ENCODE measurements at places on chromosomes 16 and 17.

GRCh38 chr16:52436339-52437276 lies 110.3 kb downstream of the TOX3 start:
- no peak for DNase-seq

GRCh38 chr16:588639-588888 lies 1.3 kb upstream of the RAB40C start:
- DNase-seq = peak; percentile 35

DNA sequence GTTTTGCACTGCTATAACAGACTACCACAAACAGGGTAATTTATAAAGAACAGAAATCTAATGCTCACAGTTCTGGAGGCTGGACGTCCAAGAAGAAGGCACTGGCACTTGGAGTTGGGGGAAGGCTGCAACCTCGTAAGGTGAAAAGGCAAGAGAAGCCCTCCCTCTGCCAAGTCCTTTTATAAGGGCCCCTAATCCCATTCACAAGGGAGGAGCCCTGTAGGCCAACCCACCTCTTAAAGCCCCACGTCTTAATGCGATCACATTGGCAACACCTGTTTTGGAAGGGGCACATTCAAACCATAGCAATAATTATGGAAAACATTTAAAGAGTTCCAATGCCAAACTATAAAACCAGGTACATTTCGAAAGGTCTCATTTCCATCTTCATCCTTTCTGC lies 5.2 kb downstream of the PKD1L3 start:
- no peak for DNase-seq

DNA sequence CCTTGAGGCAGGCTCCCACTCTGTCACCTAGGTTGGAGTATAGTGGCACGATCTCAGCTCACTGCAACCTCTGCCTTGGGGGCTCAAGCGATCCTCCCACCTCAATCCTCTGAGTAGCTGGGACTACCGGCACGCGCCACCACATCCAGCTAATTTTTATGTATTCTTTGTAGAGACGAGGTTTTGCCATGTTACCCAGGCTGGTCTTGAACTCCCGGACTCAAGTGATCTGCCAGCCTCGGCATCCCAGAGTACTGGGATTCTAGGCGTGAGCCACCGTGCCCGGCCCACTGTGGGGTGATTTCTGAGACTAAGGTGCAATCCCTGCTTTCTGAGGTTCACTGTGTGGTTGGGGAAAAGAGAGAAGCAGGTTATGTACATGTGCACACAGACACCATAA lies 12.0 kb upstream of the SLC12A3 start:
- no peak for DNase-seq

DNA sequence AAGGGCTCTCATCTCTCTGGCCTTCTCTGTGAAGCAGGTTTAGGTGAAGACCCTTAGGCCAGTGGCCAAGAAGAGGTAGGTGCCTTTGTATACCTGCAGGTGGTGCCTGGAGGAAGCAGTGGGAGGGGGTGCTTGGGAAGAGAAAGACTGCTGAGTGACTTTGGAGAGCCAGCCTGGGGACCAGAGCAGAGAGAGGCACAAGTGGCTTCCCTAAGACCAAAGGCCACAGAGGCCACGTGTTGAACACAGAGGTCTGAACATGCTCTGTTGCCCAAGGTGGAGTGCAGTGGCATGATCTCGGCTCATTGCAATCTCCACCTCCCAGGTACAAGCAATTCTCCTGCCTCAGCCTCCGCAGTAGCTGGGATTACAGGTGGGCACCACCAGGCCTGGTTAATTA lies 103.5 kb downstream of the CPPED1 start:
- no peak for DNase-seq

- DNase-seq = no peak
Measured at GRCh38 chr16:13269905-13270528, 368.6 kb downstream of the SHISA9 start.

DNA sequence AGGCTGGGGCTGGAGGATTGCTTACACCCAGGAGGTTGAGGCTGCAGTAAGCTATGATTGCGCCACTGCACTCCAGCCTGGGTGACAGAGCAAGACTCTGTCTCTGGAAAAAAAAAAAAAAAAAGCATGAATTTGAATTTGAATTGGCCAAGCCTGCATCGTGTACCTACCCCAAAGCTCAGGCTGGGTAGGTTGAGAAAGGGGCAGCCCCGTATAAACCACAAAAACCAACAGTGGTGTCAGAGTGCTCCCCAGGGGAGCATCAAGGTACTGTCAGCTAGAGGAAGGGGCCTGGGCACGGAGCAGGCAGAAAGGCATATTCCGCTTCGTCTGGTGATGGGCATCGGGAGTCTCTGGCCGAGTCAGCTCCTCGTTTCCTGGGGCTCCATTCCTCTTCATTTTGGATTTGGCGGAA lies 40.9 kb downstream of the RAP1GAP2 start:
- no peak for DNase-seq

- no peak for DNase-seq
Measured at GRCh38 chr16:9821331-9821730, 360.9 kb downstream of the GRIN2A start.

DNA sequence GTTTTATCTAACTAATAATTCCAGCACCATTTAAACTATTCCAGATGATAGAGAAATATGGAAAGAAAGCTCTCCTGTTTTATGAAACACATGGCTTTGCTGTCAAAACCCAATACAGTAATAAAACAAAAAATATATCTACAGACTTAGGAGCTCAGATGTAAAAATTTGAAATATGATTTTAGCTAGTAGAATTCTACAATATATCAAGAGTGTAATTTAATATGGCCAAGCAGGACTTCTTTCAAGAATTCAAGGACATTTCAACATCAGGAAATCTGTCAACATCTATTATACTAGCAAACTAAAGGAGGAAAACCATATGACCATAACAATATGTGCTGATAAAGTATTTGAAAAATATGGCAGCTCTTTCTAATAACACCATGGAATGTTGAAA lies 57.5 kb downstream of the CCDC182 start:
- DNase-seq = no peak

DNA sequence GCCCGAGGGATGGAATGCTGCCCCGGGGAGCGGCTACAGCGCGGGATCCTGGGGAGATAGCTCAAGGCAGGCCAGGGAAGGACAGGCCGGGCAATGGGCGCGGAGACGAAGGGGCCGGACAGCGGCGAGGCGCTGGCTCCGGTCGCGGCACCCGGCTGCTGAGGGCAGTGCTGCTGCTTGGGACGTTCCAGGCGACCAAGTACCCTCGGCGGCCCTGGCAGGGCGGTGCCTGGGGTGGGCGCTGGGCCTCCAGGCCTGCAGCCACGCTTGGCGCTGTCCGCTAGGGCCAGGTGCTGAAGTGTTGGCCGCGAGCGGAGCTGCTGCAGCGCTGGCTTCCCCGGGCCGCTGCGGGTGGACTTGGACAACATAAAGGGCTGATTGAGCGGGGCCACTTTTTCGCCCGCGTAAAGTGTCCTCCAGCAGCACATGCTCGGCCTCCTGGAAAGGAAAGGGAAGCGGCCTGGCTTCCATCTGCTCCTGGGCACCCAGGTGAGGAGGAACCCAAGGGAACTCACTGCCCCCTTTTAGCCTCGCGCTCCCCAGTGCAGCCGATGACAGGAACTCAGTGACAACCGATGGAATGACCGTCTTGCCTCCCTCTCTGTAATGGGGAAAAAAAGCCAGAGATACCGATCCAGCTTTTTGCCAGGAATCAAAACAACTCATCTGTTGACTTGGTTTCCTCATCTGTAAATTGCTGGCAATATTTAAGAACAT lies 23.7 kb downstream of the CLEC3A start:
- DNase-seq = no peak

GRCh38 chr16:22091721-22092120 lies 620 bp upstream of the VWA3A start:
- no peak for DNase-seq

DNA sequence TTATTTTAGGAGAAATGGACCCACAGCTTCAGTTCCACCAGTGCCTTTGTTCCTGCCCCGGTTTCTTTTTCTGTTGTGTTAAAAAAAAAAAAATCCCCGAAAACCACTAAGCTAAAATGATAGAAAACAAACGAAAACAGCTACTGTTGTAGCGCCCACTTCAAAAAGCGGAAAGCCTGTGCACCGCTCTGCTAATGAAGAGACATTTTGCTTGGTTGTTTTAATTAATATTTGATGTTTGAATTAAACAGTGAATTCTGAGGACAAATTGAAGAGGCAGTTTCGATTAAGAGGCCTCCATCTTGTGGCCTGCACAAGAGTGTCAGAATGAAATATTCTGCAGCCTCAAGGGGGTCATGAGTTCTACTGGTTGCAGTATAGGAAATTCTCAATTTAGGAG lies 186.7 kb downstream of the RPTOR start:
- no peak for DNase-seq

GRCh38 chr17:41625602-41626001 lies 1.2 kb upstream of the KRT17 start:
- no peak for DNase-seq

DNA sequence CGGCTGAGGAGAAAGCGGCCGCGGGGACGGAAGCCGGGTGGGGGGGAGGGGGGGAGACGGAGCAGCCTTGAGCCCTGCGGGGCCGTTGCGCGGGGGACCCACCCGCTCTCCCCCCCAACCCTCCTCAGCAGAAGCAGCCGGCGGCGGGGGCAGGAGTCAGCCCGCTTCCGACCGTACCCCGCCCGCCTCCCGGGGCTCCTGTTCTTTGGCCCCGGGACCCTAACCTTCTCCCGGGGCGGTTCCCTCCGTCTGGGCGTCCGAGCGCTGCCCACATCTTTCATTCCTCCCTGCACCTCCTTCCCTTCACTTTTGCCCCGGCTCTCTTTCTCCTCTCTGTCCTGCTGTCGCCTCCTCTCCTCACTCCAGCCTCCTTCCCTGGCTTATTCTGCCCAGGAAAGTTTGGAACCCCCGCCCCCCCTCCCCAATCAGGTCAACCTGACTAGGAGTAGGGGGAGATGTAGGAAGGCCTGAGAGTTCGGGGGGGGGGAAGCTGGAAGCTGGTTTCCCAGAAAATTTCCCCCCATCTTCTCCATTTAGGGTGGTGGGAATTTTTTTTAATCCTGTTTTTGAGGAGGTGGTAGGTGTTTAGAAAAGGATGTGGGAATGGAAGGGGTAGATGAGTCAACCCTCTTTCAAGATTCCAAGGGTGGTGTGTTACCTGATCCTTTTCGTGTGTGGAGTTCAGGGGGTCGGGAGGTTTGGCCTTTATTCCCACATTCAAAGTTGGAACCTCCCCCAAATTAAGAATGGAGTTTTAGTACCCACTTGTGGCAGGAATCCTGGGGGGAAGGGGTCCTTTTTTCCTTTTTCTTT lies 427 bp upstream of the NLK start:
- DNase-seq = no peak

GRCh38 chr17:83148317-83149028 lies 69.1 kb downstream of the METRNL start:
- no peak for DNase-seq
